ENCODE measurements at places on chromosomes 2 and 18.

DNA sequence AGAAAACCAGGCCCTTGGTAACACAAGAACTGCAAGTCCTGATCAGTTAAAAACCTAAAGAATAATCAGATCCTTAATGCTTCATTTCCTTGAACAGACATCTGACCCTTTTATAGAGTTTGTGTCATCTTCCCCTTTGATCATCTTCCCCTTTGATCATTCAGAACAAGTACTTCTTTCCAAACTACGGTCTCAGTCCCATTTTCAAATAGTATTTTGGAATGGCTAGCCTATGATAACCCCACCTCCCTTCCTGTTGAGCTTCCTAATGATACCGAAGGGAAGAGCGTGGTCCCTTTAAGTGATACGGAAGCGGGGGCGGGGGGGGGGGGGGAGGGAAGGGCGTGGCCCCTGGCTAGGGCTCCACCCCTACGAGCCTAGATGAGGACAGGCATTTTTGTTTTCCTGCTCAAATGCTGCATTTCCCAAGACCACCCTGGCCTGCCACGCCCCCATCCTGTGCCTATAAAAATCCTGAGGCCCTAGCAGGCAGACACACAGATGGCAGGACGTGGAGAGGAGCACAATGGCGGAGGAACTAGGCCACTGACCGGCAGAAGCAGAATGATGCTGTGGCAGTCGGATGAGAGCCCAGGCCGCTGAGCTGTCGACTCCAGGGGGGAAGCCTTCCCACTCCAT lies 24.1 kb upstream of the CHRNA1 start:
- no peak for DNase-seq

- DNase-seq = no peak
Observed at GRCh38 chr18:61910101-61910500, 17.3 kb upstream of the RNF152 start.

- DNase-seq = no peak
Observed at GRCh38 chr2:224982226-224982625, 60.0 kb downstream of the DOCK10 start.

DNA sequence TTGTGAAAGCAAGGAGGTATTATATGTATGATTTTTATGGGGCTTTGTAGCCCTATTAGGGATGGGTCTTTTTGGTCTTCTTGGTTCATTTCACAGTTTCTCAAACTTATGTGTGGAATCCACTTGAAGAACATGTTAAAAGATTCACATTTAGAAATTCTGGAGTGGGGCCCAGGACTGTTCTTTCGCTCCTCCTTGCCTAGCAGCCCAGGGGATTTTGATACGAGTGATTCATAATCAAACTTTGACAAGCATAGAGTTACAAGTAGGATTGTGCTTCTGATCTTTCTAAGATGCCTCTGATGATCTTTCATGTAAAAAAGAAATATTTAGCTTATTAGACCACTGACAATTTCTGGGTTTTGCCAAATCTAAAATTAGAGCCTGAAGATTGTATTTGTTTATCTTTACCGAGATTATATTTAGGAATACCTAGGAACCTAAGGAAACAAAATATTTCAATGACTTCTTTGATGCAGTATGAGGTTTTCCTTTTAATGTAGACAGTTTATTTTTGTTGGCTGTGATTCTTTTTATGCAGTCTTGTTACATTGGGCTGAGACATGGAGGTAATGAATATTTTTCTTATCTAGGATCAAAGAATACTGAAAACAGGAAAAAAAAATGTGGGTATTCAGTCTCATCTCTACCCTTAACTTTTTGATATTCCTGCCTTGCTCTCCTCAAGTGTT lies 324.0 kb downstream of the PARD3B start:
- no peak for DNase-seq

GRCh38 chr2:224579411-224579810 lies 5.8 kb downstream of the CUL3 start:
- DNase-seq = no peak

- DNase-seq = no peak
Observed at GRCh38 chr18:76903386-76903785, 81.0 kb downstream of the ZNF236 start.

Data from stimulated activated CD4-positive, alpha-beta T cell treated with anti-CD3 and anti-CD28 coated beads, Interleukin-1b, Interleukin-23, amount 100 ng/mL, for 48 hours (primary cell).